ENCODE measurements at places on chromosomes 7 and 10. TPM values are rescaled to one million over a fixed set of nuclear protein-coding genes. Genes with fewer than 3 reads are reported as not detected.

DNA sequence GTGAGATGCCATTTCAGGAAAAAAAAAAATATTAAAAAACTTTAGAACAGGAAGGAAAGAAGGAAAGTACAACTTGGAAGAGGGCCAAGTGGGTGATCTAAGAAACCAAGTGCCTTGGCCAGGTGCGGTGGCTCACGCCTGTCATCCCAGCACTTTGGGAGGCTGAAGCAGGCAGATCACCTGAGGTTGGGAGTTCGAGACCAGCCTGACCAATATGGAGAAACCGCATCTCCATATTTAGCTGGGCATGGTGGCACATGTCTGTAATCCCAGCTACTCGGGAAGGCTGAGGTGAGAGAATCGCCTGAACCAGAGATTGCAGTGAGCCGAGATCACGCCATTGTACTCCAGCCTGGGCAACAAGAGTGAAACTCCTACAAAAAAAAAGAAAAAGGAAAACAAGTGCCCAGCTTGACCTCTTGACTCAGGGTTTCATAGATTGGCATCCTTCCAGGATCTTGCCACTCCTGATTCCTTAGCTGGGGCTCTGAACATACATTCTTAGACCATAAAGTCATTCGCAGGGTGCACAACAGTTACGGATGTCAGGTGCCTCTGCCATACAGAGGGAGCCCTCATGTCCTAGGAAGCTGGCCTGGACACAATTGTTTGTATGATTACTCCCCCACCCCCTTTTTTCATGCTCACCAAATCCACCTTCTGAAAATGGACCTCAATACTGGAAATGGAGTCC is 2.1 kb upstream of the GUSB start:
- DNase-seq = peak; percentile 65

GRCh38 chr10:71005337-71006305 is 117.3 kb upstream of the PCBD1 start:
- DNase-seq = no peak

DNA sequence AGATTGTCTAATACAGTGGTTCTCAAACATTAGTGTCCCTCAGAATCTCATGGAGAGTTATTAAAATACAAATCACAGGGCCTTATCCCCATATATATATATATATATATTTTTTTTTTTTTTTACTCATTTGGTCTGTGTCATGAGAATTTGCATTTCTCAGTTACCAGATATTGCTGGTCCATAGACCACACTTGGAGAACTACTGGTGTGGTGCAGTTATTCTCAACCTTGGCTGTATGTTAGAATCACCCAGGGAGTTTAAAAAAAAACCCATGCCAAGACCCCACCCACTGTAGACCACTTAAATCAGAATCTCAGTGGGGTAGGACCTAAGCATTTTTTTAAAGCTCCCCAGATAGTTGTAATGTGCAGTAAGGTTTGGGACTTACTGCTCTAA is 179.9 kb downstream of the AUTS2 start:
- DNase-seq = no peak

- no peak for DNase-seq
Observed at GRCh38 chr7:74155810-74156395, 18.3 kb upstream of the EIF4H start.

GRCh38 chr10:123425680-123426079 is 240.5 kb upstream of the GPR26 start:
- no peak for DNase-seq

GRCh38 chr10:52673468-52673867 is 99.1 kb downstream of the MBL2 start:
- no peak for DNase-seq

- DNase-seq = no peak
Observed at GRCh38 chr7:80873140-80873539, 45.7 kb downstream of the SEMA3C start.

DNA sequence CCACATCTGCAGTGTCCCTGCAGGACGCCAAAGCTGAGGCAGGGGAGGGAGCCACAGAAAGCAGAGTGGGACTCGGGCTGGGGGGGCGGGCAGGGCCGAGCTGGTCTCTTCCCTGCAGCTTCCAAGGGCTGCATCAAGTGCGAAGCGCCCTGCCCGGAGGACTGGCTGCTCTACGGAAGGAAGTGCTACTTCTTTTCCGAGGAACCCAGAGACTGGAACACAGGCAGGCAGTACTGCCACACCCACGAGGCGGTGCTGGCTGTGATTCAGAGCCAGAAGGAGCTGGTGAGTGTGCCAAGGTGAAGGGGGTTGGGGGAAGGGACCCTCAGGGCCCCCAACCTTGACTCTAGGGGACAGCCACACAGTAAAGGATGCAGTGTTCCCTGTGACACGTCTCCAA is 16.7 kb downstream of the CLEC2L start:
- no peak for DNase-seq

DNA sequence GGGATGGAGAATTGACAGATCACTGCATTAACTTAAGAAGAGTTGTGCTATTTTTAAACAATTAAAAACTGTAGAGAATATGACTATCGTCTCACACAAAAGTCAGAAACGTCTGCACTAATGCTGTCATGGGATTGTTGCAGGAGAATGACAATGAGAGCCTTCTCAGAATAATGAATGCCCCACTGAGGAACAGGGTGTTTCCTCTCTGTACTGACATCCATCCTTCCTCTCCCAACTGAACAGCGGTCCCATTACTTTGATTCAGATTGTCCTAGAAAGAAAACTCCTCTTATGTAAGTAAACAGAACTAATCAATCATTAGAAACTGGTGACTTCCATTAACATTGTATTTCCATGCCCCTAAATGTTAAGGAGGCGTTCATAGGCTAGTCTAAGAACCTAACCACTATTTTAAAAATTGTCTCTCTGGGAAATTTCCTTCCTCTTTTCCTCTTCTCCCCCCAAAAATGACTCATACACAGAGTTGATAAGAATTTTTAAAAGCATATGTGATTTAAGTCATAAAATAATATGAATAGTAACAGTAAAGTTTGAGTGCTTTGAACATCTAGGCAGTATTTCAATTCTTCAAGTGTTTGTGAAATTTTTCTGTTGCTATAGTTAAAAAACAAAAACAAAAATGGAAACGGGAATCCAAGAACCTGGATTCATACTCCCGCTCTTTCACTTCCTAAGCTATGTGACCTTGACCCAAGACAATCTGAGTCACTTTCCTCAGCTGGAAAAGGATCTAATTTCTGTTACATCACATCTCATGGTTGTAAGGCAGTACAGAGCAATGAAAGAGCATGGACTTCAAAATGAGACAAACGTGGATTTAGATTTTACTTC is 12.7 kb upstream of the MACC1 start:
- DNase-seq = peak; percentile 98

DNA sequence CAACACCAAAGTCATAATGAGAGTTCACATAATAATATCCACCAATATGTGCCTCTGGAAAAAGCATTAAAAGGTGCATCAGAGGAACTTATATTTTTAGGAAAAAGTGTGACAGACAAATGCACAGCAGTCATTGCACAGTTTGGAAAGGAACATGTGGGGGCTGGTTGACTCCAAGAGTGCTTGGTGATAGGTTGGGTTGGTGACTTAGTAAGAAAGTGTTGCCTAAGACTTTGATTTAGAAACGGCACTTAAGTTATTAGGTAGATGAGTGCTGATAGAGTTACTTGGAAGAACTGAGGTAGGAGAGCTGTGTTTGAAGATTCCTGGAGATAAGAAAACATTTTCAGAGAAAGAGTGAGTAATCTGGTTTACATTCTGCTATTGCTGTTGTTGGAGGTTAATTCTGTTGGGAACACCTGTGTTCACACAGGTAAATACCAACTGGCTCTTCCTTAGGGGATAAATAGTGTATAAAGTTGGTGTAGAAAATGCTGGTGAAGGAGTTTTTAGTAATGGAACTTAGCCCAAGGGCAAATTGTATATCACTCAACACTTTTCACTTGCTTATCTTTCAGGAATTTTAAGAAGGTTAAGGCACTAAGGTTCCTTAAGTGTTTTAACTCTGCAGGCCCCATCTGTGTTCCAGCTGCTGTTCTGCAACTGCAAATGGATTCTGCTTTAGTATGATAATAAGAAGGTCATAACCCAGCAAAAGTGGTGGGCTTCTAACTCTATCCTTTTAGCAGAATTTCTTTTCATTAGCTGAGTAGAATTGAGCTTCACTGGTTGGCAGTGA is 196.1 kb downstream of the NSUN6 start:
- DNase-seq = no peak

GRCh38 chr7:67913604-67914003 is 917.0 kb downstream of the TYW1 start:
- DNase-seq = no peak

GRCh38 chr10:59718257-59718656 is 8.6 kb upstream of the SLC16A9 start:
- DNase-seq = no peak

- DNase-seq = peak; percentile 18
Observed at GRCh38 chr7:150390205-150390604, 11.1 kb downstream of the ZNF775 start.

- DNase-seq = peak; percentile 49
Observed at GRCh38 chr7:41292487-41292886, 410.4 kb downstream of the INHBA start.

GRCh38 chr10:72825163-72825562 is 68.4 kb upstream of the OIT3 start:
- no peak for DNase-seq

GRCh38 chr7:157306846-157307838 is 29.7 kb upstream of the DNAJB6 start:
- DNase-seq = no peak

DNA sequence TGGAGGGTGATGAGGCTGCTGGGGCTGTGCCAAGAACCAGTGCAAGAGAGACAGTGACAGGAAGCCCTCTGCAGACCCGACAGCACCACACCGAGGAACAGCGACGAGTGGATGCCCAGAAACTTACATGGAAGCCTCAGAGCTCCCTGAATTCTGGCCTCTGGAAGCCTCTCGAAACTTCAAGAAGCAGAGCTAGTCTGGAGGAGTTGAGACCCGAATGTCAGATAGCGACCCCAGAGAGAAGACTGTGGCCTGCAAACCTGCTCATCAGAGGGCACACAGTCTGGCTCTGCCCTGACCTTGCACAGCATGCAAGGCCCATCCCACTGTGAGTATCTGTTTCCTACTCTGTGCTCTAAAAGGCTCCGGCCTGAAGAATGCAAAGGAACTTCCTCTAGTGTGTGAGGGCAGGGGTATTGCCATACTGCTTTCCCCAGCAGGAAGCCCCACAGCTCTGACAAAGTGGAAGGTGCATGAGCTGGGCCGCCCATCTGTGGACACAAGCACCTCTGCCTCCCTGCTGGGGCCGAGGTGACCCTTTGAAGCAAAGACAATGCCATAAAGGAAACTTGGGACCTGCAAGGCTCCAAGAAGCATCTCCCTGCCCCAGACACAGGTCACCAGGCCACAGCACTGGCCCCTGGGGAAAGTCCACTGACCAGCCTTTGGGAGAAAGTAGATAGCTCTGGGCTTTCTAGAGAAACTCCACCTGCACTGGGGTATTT is 10.5 kb upstream of the C10orf71 start:
- DNase-seq = no peak

Gene ZCCHC24
- total RNA-seq = 17.7 TPM

Gene ADCYAP1R1
- total RNA-seq = 0.06 TPM

Gene TAC1
- total RNA-seq = not detected

Gene CCDC3
- 3.2 TPM for total RNA-seq

Gene FZD1
- 58.5 TPM for total RNA-seq

Gene LEP
- not detected for total RNA-seq

Gene CYP2W1
- not detected for total RNA-seq

Gene CALHM1
- not detected for total RNA-seq

Gene WEE2
- not detected for total RNA-seq

Gene LRRC61
- not detected for total RNA-seq

Gene NKX2-3
- not detected for total RNA-seq

Gene TAS2R5
- total RNA-seq = not detected

All from LHCN-M2 (cell line).